ENCODE measurements at places on chromosomes 3 and 15. TPM values are rescaled to one million over a fixed set of nuclear protein-coding genes. Genes with fewer than 3 reads are reported as not detected.

Gene CLRN1
- total RNA-seq = not detected

Gene LTK
- 0.18 TPM for total RNA-seq

Gene CYP1A2
- not detected for total RNA-seq

Gene RASGRP1
- 0.14 TPM for total RNA-seq

Gene ITGB5
- total RNA-seq = 236 TPM

Gene P2RY12
- total RNA-seq = not detected

Gene CAPN3
- 1.4 TPM for total RNA-seq

Gene CHSY1
- 38.8 TPM for total RNA-seq

DNA sequence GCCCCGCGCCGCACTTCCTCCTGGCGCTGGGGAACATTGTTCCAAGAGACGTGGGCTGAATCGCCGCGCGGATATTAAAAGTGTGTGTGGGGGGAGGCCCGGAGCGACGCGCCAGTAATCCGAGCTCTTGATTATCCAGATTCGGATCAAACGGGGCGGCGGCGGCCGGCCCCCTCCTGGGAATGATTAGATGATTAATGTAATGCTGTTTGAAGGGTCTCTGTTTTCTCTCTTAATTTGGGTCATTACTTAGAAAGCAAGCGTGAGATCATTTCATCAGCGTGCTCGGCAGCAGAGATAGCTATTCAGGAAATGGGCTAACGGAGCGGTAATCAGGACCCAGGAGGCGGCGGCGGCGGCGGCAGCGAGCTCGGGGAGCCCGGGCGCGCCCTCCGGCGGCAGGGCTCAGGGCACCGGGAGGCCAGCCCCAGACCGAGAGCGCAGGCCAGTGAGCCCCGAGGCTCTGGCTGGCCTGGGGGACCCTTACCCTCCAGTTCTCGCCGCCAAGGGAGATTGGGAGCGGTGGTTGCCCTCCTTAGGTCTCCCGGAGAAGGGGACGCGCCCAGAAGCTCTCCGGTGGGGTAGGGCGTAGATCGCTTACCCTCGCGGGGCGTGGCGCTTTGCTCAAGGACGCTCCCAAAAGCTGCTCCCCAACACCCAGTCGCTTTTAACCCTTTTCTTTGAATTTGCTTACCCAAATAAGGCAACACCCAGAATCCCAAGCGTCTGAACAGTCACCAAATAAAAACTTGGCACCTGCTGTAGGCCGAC lies 4.5 kb downstream of the FEZF2 start:
- no peak for DNase-seq

DNA sequence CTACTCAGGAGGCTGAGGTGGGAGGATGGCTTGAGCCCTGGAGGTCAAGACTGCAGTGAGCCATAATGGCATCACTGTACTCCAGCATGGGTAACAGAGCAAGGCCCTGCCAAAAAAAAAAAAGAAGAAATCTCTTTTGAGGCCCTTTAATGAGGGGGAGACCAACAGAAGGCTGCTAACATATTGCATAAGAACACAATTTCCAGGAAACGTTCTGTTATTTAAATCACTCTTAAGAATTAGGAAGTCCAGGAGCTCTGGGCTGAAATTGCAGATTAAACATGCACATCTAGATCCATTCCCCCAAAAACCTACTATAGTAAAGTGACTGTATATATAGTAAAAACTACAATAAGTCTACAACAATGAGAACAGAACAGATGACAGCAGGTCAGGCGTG lies 16.1 kb upstream of the BLM start:
- no peak for DNase-seq

GRCh38 chr3:16461463-16462245 lies 51.8 kb downstream of the RFTN1 start:
- DNase-seq = no peak

DNA sequence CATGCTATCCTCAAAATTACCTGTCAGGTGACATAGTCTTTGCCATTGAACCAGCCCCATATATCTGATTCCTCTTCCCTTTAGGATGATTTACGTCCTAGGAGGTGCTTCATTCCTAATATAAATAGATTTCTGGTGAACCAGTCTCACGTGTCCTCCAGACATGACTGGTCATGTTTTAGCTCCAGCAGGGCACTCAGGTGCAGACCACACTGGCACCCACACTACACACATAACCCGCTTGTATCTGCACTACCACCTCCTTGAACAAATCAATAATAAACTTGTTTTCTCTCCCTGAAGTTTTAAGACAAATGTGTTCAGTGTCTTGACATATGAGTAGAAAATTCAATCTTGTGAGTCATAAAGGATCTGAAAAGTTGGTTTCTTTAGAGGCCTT lies 155.5 kb downstream of the GOLIM4 start:
- no peak for DNase-seq

- no peak for DNase-seq
These were observed 763 bp upstream of the TRNT1 start for GRCh38 chr3:3125977-3126376.

DNA sequence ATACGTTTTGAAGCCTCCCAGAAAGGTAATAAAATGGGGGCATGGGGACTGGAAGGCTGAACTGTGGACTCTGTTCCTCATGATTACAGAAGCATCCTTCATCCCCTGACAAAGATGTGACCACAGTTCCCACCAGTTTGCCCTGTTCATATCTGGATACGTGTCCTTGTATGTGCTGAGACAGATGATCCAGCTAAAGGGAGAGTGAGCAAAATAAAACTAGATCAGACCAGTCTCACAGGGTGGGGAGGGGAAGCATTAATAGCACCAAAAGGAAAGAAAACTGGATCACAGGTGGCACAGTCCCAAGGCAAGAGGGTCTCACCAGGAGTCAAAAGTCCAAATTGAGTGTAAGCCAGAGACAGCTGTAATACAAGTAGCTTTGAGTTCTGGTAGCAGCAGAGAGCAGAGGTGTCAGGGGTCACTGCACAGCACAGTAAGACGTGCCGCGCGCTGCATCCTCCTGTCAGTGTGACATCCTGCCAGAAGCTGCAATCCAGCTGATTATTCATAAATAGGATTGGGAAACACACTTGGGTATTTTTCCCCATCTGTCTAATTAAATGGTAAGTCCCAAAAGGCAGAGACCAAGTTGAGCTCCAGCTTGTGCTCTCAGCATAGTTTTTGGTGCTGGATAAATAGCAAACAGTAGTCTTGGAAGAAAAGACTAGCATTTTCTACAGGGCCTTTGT lies 560.0 kb upstream of the CFAP20DC start:
- DNase-seq = no peak

- peak; percentile 56 for DNase-seq
These were observed 61.1 kb upstream of the GATA2 start for GRCh38 chr3:128554100-128554464.

- no peak for DNase-seq
These were observed 711.1 kb upstream of the GOLIM4 start for GRCh38 chr3:168806871-168807270.

DNA sequence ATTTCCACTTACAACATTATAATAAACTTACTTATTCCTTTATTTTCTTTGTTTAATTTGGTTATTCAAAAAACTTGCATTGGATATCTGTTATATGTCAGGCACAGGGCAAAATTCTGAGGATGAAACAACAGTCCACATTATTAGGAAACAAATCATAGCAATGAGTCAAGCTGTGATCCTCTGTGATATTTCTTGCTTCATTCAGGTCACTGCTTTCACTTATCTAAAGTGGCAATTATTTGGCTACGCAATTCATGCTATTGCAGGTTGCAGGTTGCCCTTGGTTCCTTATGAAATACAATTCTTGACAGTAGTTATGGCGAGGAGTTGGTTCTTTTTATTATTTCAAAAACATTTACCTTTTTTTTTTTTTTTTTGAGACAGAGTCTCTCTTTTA lies 66.4 kb upstream of the CNTN6 start:
- no peak for DNase-seq

- DNase-seq = no peak
These were observed 209.5 kb downstream of the PLOD2 start for GRCh38 chr3:145951441-145951840.

DNA sequence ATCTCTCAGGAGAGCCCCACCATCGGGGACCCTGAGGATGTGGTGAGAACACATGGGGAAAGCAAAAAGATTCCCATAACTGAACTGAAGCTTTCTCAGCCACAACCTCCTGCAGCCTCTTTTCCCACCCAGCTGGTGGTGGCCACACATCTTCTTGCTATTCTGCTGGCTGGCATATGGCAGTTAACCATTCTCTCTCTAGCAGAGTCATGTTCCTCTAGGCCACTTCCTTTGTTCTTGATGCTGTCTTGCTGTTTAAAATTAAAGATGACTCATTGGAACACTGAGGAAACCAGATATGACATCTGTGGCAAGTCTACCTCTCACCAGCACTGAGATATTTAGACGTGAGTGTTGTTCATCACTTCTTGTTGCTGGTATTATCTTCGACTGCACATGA lies 180.3 kb upstream of the ROBO2 start:
- no peak for DNase-seq

DNA sequence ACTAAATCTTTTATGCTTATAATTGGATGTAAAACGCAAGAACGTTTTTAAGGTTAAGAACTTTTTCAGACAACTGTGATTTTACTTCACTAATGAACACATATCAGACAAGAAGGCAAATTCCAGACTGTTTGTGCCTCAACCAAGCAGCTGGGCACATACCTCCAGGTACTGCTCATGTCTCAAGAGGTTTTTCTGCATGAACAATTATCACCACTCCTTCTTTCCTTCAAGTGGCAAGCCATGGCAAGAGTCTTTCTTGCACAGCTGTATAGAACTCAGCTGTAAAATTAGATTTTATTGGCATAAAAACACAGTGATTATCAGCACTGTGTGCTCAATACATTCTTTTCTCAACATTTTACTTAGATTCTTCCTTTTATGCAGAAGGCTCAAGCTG lies 64.3 kb downstream of the FNDC3B start:
- peak; percentile 68 for DNase-seq

DNA sequence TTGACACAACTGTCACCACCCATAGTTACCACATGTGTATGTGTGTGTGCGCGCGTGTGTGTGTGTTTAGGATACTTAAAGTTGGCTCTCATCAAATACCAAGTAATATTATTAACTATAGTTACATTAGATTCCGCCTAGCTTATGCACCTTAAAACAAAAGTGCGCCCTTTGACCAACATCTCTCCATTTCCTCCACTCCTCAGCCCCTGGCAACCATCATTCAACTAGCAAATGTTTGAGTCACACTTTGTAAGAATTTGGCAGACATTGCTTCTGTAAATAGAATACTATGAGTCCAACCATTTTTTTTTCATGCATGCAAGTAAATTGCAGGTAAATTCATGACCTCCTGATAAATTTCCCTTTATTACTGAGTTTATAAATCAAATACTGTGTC lies 169.3 kb downstream of the GBE1 start:
- DNase-seq = peak; percentile 15

DNA sequence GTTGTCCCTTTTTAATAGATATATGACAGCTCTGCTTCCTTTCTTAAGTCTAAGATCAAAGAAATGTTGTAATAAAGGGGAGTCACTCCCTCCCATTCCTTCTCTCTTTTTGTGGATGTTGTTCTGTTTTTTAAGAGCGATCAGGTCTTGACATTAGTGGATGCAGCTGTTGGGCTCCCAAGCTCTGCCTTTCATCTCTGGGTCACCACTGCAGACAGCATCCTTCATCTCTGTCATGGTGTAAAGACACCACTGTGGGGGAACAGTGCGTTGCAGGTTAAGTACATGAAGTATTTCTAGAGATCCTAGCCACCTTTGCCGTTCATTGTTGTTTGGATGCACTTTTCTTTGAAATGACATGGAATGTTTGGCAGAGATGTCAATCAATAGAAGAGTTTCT lies 17.7 kb downstream of the FNDC3B start:
- no peak for DNase-seq

GRCh38 chr3:179673523-179673922 lies 20.7 kb downstream of the USP13 start:
- DNase-seq = no peak

DNA sequence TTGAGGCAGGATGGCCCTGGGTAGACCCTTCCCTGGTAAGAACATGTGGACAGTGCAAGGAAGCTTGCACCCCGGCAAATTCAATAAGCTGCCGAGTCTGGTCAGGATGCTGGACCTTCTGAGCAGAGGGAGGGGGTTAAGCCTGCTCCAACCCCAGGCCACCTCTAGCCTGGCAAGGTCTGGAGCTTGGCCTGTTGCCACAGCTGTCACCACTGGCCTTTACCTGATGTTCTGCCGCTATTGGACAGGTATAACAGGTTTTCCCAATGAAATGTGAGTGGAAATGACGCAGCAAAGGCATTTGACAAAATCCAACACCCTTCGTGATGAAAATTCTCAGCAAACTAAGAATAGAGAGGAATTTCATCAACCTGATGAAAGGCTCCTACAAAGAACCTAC lies 699 bp upstream of the MESP1 start:
- no peak for DNase-seq

DNA sequence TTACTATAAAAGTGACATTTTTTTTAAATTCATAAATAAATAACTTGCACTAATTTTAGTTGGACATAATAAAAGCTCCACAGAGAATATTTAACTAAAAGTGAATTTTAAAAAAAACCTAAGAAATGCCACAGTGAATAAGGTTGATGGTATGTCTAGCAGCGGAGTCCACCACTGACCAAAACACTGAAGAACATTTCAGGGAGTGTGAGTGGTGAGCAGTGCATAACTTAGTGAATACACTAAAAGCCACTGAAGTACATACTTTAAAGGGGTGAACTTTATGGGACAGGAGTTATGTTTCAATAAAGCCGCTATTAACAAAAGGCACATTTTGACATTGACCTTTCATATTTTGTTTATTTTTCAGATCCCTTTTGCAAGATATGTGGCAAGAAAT lies 32.3 kb downstream of the SRP14 start:
- peak; percentile 71 for DNase-seq

- peak; percentile 16 for DNase-seq
These were observed 196.0 kb downstream of the DPH6 start for GRCh38 chr15:35349916-35350315.

GRCh38 chr15:77487469-77487842 lies 66.8 kb downstream of the HMG20A start:
- DNase-seq = no peak

DNA sequence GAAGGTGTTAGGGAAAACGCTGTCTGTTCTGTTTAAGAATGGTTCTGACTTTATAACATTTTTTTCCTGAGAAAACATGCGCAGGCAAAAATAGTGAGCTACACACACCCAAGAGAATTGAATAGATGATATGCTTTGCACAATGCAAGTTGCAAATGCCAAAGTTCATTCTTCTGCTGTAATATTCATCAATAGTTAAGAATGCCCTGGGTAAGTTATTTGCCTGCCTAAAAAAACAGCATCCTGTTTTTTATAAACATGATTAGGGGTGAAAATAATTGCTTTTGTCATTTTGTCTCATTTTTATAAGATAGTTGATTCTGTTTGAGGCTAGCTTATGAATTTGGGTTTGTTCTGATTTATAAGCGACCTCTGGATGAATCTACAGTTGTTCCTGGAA lies 99.4 kb downstream of the DTWD1 start:
- no peak for DNase-seq

DNA sequence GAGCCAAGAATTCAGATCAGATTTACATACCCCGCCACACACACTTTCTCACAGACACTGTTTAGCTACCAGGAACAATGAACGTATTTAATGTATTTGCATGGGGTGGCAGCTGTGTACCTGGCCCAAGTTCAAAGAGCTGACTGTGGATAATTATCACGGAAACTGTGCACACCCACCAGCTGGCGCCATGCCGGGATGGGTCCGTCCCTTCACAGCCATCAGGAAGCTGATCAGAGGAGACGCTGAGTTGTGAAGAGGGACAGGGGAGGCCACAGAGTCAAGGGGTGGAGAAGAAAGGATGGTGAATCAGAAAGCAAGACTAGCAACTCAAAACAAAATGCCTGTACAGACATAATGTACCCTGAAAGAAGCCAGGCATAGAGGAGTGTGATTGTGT lies 13.1 kb upstream of the PLA2G4D start:
- no peak for DNase-seq

GRCh38 chr3:119690043-119690656 lies 12.7 kb upstream of the CFAP91 start:
- DNase-seq = peak; percentile 41

- DNase-seq = peak; percentile 13
These were observed 139.0 kb upstream of the LIPC start for GRCh38 chr15:58292751-58293175.

Data from HFFc6 (cell line).